ENCODE measurements at places on chromosomes 16 and 17.
A peak's percentile ranks its signal among the peaks of the same experiment; 100 is the strongest.

DNA sequence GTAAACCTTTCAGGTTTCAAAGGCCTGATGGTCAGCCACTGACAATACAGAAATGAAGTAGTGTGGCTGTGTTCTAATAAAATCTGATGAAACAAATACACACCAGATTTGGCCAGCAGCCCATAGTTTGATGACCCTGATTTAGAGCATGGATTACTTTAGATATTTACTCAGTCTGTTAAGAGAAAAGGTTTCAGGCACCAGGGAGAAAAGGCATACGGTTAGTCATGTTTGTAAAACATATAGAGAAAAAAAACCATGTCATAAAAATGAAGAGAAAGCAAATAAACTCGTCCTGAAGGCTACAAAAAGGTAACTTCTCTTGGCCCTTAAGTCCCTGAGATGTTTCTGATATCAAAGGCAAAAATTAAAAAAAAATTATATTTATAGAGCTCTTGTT is 112.1 kb downstream of the ADAMTS18 start:
- no peak for DNase-seq

GRCh38 chr17:44887971-44888954 is 11.0 kb downstream of the EFTUD2 start:
- peak; percentile 25 for DNase-seq

GRCh38 chr16:25370541-25370940 is 112.9 kb upstream of the ZKSCAN2 start:
- DNase-seq, result no peak

GRCh38 chr17:74545843-74546230 is at the start of gene CD300C:
CD300C (minus strand) TSS chr17:74546115; CDS start chr17:74545782, 333 bp downstream.
- peak; percentile 17 for DNase-seq

DNA sequence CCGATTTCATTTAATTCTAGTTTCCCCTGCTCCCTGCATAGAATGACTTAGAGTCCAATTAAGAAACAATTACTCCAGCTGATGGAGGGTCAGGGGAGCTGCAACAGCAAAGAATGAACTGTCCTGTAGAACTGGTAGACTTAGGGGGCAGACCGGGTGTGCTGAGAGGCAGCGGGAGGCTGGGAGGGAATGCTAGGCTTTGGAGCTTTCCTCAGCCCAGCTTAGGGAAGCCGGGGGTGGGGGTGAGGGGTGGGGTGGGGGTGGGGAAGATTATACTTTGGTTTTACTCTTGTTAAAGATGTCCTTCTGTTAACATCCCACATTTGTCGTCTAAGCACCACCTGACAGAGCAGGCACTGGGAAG is 458.6 kb upstream of the ASIC2 start:
- DNase-seq, result no peak

- no peak for DNase-seq
Observed at GRCh38 chr16:10828851-10829366, 10.3 kb upstream of the TVP23A start.

DNA sequence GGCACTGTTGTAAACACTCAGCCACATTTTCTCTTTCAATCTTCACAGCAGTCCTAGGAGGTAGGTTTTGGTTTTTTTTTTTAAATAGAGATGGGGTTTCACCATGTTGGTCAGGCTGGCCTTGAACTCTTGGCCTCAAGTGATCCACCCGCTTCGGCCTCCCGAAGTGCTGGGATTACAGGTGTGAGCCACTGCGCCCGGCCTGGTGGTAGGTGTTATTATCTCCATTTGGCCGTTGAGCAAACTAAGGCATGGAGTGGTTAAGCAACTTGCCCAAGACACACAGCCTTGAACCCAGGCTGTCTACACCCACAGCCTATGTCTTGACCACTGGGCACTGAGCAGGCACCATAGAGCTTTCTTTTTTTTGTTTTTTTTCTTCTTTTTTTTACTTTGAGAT is 8.6 kb downstream of the SGCA start:
- DNase-seq, result no peak

GRCh38 chr16:22313876-22314470 is 16.8 kb downstream of the POLR3E start:
- DNase-seq, result no peak

GRCh38 chr16:68469796-68470460 is 21.6 kb upstream of the SMPD3 start:
- DNase-seq, result peak; percentile 14

DNA sequence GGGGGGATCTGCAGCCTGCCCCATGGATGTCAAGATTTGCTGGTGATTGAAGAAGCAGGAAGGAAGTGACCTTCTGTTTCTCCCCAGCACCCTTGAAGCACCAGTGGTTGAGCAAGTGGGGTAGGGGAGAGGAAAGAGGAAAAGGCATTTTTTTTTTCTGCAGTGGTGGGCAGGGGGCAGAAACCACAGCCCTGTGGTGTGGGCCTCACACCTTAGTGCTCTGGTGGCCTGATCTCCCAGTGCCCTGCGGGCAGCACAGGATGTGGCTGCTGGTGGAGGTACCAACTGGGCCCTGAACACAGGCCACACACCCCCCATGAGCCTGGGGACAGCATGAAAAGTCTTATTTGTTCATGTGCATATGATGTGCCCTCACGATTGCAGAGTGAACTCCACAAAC is 7.1 kb downstream of the ITGAD start:
- DNase-seq, result peak; percentile 29

GRCh38 chr17:2197271-2197670 is 106.3 kb downstream of the SMG6 start:
- DNase-seq, result no peak

DNA sequence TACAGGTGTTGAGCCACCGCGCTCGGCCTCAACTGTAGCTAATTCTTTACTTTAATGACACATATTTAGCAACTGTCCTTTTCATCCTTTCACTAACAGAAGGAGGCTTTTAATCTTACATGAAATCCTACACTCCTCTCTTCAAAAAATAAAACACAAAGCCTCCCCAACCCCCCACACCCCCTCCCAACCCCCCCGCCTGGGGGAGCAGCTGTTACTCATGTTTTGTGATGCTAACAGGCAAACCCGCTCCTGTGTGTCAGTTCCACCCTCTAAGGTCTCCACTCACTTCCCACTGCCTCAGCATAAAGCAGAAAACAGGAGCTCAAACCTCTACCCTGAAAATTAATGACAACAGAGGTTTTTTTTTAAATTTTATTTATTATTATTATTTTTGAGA is 55.4 kb upstream of the SLC25A19 start:
- DNase-seq, result no peak

DNA sequence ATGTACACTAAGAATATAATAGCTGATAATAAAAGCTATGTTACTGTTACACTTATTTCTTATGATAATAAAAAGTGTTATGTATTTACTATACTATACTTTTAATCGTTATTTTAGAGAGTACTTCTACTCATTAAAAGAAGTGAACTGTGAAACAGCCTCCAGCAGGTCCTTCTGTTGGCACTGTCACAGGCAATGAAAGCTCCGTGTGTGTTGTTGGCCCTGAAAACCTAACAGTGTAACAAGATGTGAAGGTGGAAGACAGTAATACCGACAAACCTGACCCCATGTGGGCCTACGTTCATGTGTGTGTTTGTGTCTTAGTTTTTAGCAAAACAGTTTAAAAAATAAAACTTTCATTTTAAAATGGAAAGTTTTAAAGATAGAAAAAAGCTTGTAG is 91.8 kb downstream of the STH start:
- DNase-seq, result no peak

- DNase-seq, result no peak
Observed at GRCh38 chr16:72569677-72570076, 397.7 kb upstream of the PMFBP1 start.

GRCh38 chr17:82960419-82961271 is 118.8 kb upstream of the METRNL start:
- DNase-seq, result no peak

GRCh38 chr16:80375973-80376372 is 164.8 kb upstream of the DYNLRB2 start:
- no peak for DNase-seq

GRCh38 chr17:27848931-27849330 is 44.2 kb downstream of the LYRM9 start:
- no peak for DNase-seq

DNA sequence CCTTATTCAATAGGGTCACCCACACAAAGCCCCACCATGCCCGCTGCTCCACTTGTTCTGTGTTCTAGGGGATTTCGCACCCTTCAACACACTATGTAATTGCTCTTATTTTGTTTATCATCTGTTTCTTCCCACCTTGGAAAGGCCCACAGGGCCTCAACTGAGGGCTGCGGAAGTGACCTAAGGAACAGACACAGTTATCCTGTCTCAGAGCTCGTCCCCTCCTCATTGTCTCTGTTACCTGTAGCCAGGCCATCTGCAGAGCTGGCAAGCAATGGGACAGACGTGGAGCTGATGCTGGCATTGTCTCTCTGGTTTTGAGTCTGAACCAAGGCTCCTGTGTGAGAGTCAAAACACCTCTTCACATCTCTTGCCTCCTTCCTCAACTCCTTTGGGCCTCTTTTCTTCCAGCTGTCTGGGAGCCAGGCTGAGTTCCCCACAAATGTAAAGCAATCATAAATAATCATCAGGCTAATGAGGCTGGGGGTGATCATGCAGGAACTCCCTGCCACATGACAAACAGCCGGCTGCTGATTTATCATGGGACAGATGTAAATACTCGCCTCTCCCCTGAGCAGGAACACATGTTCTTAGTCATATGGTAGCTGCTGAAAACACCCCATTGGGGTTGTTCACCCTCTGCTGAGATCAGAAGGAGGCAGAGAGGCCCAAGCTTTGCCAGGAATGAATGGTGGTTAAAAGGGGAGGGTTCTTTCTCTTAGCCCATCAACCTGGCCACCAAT is 71.9 kb downstream of the AXIN2 start:
- DNase-seq, result no peak

DNA sequence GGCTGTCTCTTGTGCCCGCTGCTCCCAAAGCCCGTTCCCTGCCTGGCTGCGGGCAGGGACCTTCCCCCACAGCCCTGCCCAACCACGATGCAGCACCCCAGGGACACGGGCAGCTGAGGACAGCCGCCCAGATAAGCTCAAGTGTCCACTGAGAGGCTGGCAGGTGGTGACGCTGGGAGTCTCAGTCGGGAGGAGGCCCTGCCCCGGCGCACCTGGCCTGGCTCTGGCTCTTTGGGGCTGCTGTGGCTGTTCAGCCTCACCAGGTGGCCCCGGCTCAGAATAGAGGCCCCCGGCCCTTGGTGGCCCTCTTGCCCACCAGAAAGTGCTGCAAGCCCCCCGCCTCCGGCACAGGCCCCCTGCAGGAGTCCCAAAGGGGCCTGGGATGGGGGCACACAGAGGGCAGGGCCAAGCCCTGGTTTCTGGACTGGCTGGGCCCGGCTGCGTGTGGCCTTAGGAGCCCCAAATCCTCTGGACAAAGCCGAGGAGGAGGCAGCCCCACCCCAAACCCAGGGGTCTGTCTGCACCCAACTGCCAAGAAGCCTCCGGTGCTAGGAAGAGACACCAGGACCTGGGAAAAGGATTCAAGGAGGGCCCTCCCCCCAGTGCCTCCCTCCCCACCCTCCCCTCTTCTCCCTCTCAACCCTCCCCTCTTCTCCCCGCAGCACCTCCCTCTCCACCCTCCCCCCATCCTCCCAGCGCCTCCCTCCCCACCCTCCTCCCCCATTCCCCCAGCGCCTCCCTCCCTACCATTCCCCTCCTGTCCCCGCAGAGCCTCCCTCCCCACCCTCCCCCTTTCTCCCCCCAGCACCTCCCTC is 5.3 kb downstream of the NTHL1 start:
- DNase-seq, result no peak

GRCh38 chr17:76727745-76728456 is 1.3 kb downstream of the METTL23 start:
- peak; percentile 43 for DNase-seq

- peak; percentile 60 for DNase-seq
Observed at GRCh38 chr16:57134982-57135381, 42.6 kb downstream of the CPNE2 start.

- no peak for DNase-seq
Observed at GRCh38 chr16:49563666-49564065, 190.1 kb downstream of the C16orf78 start.

GRCh38 chr17:82388922-82389283 is 17.3 kb downstream of the UTS2R start:
- DNase-seq, result no peak

- no peak for DNase-seq
Observed at GRCh38 chr16:53209429-53209828, 154.6 kb downstream of the CHD9 start.

DNA sequence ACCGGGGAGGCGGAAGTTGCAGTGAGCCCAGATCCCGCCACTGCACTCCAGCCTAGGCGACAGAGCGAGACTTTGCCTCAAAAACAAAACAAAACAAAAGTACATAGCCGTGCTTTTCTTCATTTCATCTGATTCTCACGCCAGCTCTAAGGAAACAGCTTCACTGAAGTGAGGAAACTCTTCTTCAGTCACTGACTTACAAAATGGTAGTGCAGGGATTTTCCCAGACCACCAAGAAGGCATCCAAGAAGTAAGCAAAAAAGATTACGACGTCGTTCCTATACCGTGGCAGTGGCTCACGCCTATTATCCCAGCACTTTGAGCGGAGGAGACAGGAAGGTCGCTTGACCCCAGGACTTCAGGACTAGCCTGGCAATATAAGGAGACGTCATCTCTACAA is 40.4 kb upstream of the SLFN13 start:
- no peak for DNase-seq

DNA sequence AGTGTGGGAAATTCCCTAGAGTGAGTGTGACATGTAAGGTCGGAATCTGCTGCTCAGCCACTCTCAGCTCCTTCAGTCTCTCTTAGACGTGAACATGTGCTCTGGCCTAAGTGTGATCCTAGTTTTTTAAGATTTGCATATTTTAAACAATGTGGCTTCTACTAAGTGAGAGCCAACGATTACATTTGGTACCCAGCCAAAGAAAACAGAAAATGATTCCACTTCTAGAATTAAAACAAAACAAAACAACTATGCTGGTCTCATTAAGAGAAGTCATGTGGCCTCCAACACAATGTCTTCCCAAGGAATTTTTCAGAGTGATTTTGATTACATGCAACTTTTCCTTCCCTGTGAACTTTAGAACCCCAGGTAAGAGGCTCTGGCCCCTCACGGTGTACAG is 10.1 kb downstream of the TMEM238L start:
- no peak for DNase-seq

DNA sequence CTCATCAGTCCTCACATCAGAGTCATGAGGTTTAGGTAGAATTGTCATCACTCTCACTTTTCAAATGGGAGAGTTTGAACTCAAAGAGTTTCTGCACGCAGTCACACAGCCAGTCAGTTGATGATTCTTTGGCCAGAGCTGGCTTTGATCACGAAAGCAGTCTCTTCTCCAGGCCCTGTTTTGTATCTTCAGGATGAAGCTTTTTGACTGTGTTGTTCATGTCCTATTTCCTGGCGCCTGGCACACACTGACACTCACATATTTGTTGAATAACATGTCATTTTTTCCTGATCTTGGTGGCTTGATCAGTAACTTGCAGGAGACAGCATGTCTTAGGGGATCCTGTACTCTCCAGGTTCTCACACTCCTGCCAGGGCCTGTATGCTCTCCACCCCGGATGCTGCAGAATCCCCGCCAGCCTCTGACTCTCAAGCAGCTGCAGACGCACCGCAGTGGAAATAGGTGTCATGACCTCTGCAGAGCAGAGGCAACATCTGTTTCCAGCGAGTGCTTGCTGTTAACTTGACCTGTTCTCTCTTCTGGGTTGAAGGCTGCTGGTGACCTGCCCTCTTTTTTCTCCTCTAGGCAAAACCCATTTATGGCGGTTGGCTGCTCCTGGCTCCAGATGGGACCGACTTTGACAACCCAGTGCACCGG is 33.0 kb downstream of the MPRIP start:
- no peak for DNase-seq
